ENCODE measurements at places on chromosomes 5 and 9.

- no peak for DNase-seq
Observed at GRCh38 chr9:12698986-12699385, 5.8 kb downstream of the TYRP1 start.

DNA sequence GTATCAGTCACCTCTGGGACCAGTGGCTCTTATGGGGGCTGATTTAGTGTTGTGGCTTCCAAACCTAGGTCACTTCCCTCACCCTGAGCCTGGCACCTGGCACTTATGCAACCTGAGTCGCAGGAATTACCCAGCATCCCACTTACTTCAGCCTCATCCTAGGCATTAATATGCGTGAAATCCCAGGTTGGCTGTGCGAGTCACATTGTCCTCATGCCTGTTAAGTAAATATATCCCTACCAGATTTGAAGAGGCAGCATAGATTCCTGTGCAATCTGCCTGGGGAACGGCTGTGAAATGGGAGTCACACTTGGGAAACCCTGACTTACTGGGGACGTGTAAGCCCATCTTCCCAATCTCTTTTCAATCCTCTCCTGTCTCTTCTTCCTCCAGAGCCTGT, 42.7 kb upstream of the AKNA start:
- DNase-seq: no peak

DNA sequence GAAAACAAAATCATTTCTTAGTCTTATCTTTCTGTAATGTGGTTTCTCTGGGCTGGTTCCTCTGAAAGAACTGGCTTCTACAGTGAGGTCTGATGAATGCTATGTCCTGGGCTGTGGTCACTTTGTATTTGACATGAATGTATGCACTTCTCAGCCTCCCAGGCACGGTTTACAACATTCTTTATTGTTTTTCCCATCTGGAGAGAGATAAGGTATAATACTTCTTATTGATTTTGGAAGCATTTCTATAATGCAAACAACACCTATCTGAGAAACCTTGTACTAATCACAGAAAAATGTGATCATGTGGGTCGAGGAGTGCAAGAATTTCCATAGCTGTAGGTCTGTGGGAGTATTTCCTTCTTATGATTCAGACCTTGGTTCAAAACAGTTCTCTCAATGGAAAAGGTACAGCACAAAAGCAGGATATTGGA, 46.9 kb downstream of the ACTBL2 start:
- no peak for DNase-seq

DNA sequence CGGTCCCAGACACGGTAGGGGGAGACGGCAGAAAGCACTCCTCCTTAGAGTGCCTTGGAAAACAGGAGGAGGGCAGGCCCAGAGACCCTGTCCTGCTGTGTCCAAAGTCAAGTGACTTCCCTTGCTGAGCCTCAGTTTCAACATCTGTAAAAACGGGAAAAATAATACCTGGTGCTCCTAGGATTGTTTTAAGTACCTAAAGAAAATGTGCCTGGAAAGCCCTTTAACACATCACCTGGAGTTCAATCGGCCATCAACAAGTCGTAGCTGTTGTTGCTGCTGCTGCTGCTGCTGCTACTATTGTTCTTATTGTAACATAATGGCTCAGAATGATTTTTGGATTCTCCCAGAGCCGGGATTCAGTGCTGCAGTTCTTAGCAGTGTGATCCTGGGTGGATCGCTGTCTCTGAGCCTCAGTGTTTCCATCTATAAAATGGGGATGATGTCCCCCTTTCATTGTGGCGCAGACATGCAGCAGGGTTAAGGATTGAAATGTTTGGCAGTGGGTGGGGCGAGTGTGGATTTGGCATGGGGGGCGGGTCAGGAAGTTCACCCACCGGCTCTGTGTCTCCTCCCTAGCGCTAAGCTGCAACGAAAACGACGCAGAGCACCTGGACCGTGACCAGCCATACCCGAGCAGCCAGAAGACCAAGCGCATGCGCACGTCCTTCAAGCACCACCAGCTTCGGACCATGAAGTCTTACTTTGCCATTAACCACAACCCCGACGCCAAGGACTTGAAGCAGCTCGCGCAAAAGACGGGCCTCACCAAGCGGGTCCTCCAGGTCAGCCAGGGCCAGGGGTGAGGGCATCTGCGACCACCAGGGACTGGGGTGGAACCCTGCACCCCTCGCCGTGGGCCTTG, 9.2 kb downstream of the LHX2 start:
- DNase-seq: no peak

DNA sequence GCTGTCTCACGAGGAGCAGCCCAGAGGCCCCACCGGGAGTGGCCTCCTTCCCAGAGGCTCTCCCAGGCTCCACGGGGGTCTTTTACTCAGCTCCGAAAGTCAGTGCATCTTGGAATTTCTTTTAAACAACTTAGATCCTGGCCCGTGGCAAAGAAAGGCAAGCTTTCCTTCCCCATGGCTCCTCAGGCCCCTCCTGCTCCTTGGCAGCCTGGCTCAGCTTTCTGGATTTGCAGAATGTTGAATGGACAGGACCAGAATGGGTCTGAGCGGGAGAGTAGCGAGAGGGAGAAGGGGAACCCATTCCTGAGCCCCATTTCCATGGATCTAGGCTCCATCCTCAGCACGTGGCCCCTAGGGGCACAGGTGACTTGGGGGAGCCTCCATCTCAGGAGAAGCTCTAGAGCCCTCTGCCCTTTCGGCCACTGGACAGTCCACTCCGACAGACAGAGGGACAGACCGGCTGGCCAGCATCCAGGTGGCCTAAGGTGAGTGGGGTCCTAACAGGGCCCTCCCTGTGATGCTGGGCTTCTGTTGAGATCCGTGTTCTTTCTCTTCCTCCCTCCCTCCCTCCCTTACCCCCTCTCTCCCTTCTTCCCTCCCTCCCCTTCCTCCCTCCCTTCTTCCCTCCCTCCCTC, 173.9 kb upstream of the PPP1R26 start:
- no peak for DNase-seq
